AML-193 (cell line): ENCODE measurements at places on chromosomes 6 and 20.

- DNase-seq = no peak
Measured at GRCh38 chr6:168417679-168418557, 23.1 kb upstream of the SMOC2 start.

DNA sequence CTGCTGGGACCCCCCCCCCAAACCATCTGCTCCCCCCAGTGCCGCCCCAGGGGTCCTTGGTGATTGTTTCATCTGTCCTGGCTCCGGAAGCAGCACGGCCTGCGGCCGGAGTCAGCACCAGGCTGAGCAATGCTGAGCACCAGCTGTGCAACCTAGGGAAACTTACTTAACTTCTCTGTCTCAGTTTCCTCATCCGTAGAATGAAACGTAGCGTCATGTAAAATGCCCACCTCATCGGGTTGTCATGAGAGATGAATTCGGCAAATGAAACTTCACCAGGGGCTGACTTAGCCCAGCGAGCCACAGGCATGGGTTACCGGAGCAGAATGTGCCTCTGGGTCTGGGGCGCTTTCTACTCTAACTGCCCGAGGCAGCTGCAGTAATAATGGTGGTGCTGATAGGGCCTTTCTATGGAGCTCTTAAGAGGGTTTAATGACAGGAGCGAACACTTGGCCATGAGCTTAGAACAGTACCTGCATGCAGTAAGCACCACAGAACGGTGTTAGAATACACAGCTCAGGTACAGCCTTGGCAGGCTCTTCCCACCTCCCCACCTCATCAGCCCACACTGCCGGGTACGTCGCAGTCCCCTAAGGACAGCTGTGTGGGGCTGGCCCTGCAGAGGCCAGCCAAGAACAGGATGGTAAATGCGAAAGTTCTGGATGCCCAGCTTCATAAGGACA lies 1.7 kb downstream of the THBS2 start:
- DNase-seq = no peak

DNA sequence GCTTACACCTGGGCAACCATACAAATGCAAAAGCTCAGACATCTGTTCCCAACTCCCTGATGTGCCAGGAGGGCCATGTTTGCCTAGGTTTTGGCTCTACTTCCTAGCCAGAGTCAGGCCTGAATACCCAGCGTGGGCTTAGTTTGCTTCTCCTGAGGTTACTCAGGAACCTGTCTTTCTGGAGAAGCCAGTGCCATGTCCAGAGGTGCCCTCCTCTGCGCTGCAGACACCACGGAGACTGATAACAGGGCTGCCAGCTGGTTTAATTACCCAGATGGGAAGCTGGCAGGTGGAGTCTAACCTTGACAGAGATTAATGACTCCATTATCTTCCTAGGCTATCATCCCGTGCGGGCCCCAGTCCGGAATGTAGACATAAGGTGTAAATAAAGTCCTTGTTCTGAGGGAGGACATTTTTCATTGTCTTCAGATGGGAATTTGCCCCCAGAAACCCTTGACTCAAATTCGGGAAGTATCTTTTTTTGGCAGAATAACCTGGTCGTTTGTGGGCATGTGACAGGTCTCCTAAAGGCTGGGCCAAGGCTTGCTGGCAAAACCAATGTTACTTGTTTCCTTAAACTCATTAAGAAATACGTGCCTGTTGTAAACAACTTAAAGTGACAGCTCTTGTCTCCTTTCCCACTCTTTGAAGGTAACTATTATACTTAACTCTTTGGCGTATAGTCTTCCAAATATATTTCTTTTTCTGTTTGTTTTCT lies 29.2 kb upstream of the ZNFX1 start:
- DNase-seq = no peak

- no peak for DNase-seq
Measured at GRCh38 chr20:9368893-9369292, 145.5 kb upstream of the LAMP5 start.

- no peak for DNase-seq
Measured at GRCh38 chr6:15207923-15208322, 37.9 kb upstream of the JARID2 start.

DNA sequence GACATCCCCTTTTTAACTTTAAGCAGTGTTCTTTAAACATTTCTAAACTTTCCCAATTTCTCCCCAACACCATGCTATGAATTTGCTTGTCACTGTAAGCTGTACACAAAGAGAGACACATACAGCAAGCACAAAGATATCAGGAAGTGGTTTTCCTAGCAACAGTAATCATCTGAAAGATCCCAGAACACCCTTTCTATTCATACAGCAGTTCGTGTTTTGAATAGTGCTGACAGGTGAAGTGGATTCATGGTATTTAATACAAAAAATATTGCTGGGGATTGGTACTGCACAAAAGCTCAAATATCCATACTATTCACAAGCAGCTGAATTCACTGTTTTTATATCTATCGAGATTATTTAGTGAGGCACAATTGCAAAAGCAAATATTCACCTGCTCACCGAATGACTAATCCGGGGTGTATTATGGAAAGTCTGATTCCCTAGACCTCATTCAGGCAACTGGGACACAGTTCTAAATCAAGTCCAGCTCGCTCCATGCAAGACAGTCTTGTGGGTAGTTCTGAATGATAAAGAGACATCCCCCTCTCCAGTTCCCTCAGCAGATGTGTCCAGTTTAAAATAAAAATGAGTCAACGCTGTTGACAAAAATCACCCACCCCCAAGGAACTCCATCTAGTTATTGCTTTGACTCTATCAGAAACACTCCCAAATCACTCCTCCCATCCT lies 107.1 kb upstream of the TSHZ2 start:
- DNase-seq = no peak

- DNase-seq = no peak
Measured at GRCh38 chr6:39343396-39343870, 20.9 kb upstream of the KCNK16 start.

GRCh38 chr6:4853782-4854511 lies 77.7 kb downstream of the CDYL start:
- DNase-seq = no peak

GRCh38 chr20:39835130-39835842 lies 853.8 kb downstream of the MAFB start:
- DNase-seq = no peak

GRCh38 chr6:28863604-28864325 lies 60.0 kb downstream of the TRIM27 start:
- peak; percentile 80 for DNase-seq

DNA sequence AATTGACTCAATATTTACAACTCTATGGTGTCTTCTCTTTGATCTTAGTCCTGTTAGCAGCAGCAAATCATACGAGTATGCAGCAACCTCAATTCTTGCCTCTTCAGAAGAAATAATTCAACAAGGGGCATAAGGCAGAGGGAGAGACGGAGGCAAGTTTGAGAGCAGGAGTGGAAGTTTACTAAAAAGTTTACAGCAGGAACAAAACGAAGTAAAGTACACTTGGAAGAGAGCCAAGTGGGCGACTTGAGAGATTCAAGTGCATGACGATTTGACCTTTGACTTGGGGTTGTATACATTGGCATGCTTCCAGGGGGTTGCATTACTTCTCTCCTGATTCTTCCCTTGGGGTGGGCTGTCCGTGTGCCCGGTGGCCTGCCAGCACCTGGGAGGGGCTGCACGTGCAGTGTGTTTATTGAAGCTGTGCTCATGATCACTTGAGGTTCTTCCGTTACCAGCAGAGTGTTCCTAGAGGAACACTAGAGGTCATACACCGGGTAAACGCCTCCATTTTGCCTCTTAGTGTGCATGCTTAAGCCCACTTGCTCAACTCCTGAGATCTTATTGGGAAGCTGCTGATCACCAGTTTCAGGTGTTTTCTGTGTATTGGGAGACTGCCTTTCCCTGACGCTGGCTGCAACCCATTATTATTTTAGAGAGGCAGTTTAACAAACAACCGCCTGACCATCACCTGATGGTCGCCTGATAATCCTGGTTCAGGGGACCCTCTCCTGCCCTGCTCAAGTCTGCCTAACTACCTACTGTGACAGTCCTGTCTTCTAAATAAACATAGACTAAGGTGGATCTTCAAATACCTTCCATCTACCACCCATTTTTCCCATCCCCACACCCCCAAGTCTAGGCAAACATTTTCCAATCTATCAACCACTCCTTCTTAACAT lies 172.4 kb upstream of the MYLIP start:
- DNase-seq = no peak

- no peak for DNase-seq
Measured at GRCh38 chr6:169265486-169266131, 12.0 kb upstream of the THBS2 start.

GRCh38 chr20:56358070-56358469 lies 704 bp upstream of the FAM210B start:
- no peak for DNase-seq

DNA sequence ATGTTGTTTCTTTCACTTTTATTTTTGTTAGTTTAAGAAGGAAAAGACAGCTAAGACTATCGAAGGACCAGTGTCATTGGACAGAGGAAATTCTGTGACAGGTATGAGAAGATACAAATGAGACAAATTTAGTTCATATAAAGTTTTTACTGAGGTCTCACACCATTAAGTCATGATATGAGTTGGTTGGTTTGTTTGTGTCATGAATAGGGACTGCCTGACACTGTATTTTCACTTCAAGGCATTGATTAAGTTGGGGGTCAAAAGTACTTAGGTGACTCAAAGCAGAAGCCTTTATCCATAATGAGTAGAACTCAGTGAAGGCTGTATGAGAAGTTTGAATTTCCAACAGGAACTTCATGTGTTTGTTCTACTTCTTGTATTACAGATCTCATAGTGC lies 21.3 kb upstream of the HIVEP2 start:
- DNase-seq = no peak

DNA sequence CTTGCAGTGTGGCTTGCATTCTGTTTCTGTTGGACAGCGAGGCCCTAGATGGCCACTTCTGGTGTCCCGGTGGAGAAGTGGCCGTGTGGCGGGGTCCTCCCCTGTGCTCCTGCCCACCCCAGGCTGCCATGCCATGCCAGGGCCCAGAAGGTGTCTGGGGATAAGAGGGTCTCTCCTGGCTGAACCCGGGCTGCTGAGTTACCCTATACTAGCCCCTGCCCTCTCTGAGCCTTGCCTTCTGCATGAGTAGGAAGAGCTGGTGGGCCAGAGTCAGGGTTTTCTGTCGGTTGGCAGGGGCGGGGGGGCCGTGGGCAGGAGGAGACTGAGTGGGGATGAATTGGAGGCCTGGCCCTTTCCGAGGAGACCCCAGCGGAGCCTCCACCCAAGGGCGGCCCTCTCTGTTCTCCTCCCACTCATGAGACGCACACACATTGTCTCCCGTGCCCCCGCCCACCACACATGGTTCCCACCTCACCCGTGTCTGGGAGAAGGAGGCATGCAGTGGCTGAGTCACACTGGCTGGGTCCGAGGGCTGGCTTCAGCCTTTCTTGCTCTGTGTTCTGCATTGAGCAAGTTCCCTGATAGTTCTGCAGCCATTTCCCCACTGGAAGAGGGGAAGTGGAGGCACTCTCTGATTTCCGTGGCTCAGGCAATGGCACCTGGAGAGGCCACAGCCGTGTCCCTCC lies 24.6 kb downstream of the VSTM2L start:
- no peak for DNase-seq

- DNase-seq = no peak
Measured at GRCh38 chr6:15506066-15506465, 156.8 kb downstream of the DTNBP1 start.

- DNase-seq = no peak
Measured at GRCh38 chr20:61499859-61500554, 247.9 kb downstream of the CDH4 start.

DNA sequence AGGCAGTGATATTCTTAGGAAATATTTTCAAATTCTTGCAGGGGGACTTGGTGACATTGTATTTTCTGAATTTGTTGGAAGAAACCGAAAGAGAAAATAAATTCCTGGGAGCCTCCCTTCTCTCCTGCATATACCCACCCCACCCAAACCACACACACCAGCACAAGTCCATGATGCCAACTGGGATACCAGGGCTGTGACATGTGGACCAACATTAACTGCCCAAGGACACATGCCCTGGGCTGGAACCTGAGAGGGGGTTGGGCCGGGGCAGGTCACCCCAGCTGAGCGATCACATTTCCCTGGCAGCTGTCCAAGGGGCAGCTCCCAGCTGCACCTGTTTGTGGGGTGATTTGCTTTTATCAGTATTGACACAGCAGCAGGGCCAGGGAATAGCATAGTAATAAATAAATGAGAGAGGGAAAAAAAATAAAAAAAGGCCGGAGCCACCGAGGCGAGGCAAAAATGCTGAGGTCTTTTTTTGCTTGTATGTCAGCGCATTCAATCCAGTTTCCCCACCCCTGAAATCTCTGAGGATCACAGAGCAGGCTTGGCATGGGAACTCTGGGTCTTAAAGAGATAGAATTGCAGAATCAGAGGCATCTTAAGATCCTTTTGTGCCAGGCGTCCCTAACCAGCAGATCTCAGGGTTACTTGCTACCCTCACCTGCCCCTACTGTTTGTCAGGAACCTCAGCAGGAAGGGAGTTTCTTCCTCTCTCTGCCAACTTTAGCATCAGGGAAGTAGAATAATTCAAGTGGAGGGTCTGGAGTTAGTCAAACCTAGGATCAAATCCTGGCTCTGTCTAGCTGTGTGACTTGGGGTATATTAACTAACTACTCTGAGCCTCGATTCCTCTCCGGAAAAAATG lies 66.5 kb upstream of the PIM1 start:
- DNase-seq = no peak
